Mononuclear cell (primary cell): ENCODE measurements at places on chromosomes 11 and 22. TPM values are rescaled to one million over a fixed set of nuclear protein-coding genes. Genes with fewer than 3 reads are reported as not detected.

The TRIM29 gene
- not detected for total RNA-seq

The GAS2L1 gene
- 7.9 TPM for total RNA-seq

The SLC36A4 gene
- 34.1 TPM for total RNA-seq

The APOA5 gene
- not detected for total RNA-seq

The TPH1 gene
- 0.94 TPM for total RNA-seq

The PKDREJ gene
- under 0.01 TPM for total RNA-seq

The CCDC87 gene
- 0.21 TPM for total RNA-seq

The KIRREL3 gene
- total RNA-seq, result 0.10 TPM

The F2 gene
- not detected for total RNA-seq

The TEX12 gene
- total RNA-seq, result 0.63 TPM

The DNAJB13 gene
- not detected for total RNA-seq

The SIAE gene
- 4.3 TPM for total RNA-seq

The OR6T1 gene
- total RNA-seq, result not detected

The IL17REL gene
- not detected for total RNA-seq

The SNX32 gene
- not detected for total RNA-seq

The SPA17 gene
- 1.7 TPM for total RNA-seq

The FOLH1 gene
- total RNA-seq, result not detected

The JAML gene
- total RNA-seq, result 90.4 TPM

The PTPRCAP gene
- total RNA-seq, result 137 TPM

The ANGPTL5 gene
- total RNA-seq, result 0.10 TPM

The TMPRSS6 gene
- total RNA-seq, result under 0.01 TPM

The HEPACAM gene
- total RNA-seq, result 0.10 TPM

The SCN3B gene
- total RNA-seq, result not detected

The OR8D4 gene
- total RNA-seq, result not detected

The NAALAD2 gene
- not detected for total RNA-seq

The HBD gene
- total RNA-seq, result 0.94 TPM

The B3GAT1 gene
- total RNA-seq, result 0.73 TPM

The FOSL1 gene
- 4.0 TPM for total RNA-seq

The APOA1 gene
- total RNA-seq, result 0.31 TPM

The SIRT3 gene
- total RNA-seq, result 6.2 TPM

The TNNI2 gene
- 8.6 TPM for total RNA-seq

The LINC01488 gene
- not detected for total RNA-seq

The XKR3 gene
- not detected for total RNA-seq

The NPAS4 gene
- total RNA-seq, result not detected

The BIK gene
- total RNA-seq, result 2.1 TPM

The C22orf31 gene
- total RNA-seq, result not detected

The JAM3 gene
- 13.1 TPM for total RNA-seq

The POU2F3 gene
- not detected for total RNA-seq

The TNNT3 gene
- 5.1 TPM for total RNA-seq
